A549 treated with Hydrocortisone at 1 μM for 4 hours (cell line): ENCODE measurements at places on chromosomes 12 and 14. TPM values are rescaled to one million over a fixed set of nuclear protein-coding genes. Genes with fewer than 3 reads are reported as not detected.

IKBIP gene
- total RNA-seq = 62.7 to 75.5 TPM (median 66.5 TPM) in 5 replicates

SART3 gene
- 37.6 to 56.5 TPM (median 39.2 TPM) in 5 replicates for total RNA-seq

SDR9C7 gene
- 0.06 TPM in 1 of 5 replicates, not detected in the others for total RNA-seq

ANO4 gene
- 0.02 to 0.28 TPM (median 0.11 TPM) in 4 of 5 replicates, not detected in the other for total RNA-seq

DIO3 gene
- 0.05 to 0.08 TPM (median 0.05 TPM) in 4 of 5 replicates, not detected in the other for total RNA-seq

FOXG1 gene
- 0.13 to 0.22 TPM (median 0.18 TPM) in 5 replicates for total RNA-seq

SLC6A12 gene
- total RNA-seq = 0.68 to 1.3 TPM (median 0.85 TPM) in 5 replicates

C14orf93 gene
- 2.4 to 3.7 TPM (median 3.0 TPM) in 5 replicates for total RNA-seq

MAX gene
- total RNA-seq = 52.2 to 72.1 TPM (median 54.5 TPM) in 5 replicates

ATL1 gene
- total RNA-seq = 4.6 to 7.3 TPM (median 5.5 TPM) in 5 replicates

SLC7A7 gene
- 20.6 to 31.9 TPM (median 22.2 TPM) in 5 replicates for total RNA-seq

SLC38A4 gene
- 0.07 to 0.38 TPM (median 0.22 TPM) in 5 replicates for total RNA-seq

LAG3 gene
- total RNA-seq = 0.51 to 1.9 TPM (median 1.7 TPM) in 5 replicates

CCDC196 gene
- total RNA-seq = not detected in 5 replicates

PLCZ1 gene
- total RNA-seq = not detected in 5 replicates

TAS2R42 gene
- total RNA-seq = not detected in 5 replicates

PROX2 gene
- not detected in 5 replicates for total RNA-seq

B4GALNT3 gene
- 0.47 to 0.71 TPM (median 0.60 TPM) in 5 replicates for total RNA-seq

SELPLG gene
- total RNA-seq = 0.64 to 1.2 TPM (median 0.91 TPM) in 5 replicates

CLBA1 gene
- total RNA-seq = 14.5 to 17.8 TPM (median 17.0 TPM) in 5 replicates

TMTC1 gene
- total RNA-seq = 0.03 to 0.14 TPM (median 0.03 TPM) in 5 replicates

LIN7A gene
- total RNA-seq = 0.21 to 0.62 TPM (median 0.47 TPM) in 5 replicates

SPTB gene
- total RNA-seq = 1.5 to 1.9 TPM (median 1.7 TPM) in 5 replicates

DBX2 gene
- total RNA-seq = not detected in 5 replicates

CAPS2 gene
- total RNA-seq = 0.94 to 1.6 TPM (median 0.99 TPM) in 5 replicates

GDF3 gene
- not detected in 5 replicates for total RNA-seq

EFS gene
- not detected in 5 replicates for total RNA-seq

AMDHD1 gene
- 2.1 to 3.0 TPM (median 2.4 TPM) in 5 replicates for total RNA-seq

BIN2 gene
- total RNA-seq = 0.09 to 0.25 TPM (median 0.14 TPM) in 5 replicates

NPFF gene
- total RNA-seq = not detected in 5 replicates

GLS2 gene
- 0.13 to 0.31 TPM (median 0.21 TPM) in 5 replicates for total RNA-seq

FAM181A gene
- total RNA-seq = not detected in 5 replicates

SIX6 gene
- not detected in 5 replicates for total RNA-seq

NELL2 gene
- 0.03 to 0.37 TPM (median 0.18 TPM) in 4 of 5 replicates, not detected in the other for total RNA-seq

OAS2 gene
- total RNA-seq = 0.11 to 0.22 TPM (median 0.15 TPM) in 5 replicates

SLC2A13 gene
- total RNA-seq = 2.3 to 2.9 TPM (median 2.9 TPM) in 5 replicates

FOXN4 gene
- 0.03 to 0.08 TPM (median 0.03 TPM) in 3 of 5 replicates, not detected in the others for total RNA-seq

PABPN1 gene
- total RNA-seq = 139 to 150 TPM (median 142 TPM) in 5 replicates

FBXO21 gene
- 28.5 to 35.5 TPM (median 32.4 TPM) in 5 replicates for total RNA-seq

LPCAT3 gene
- total RNA-seq = 27.2 to 31.6 TPM (median 29.5 TPM) in 5 replicates

DDX47 gene
- total RNA-seq = 74.8 to 98.7 TPM (median 79.8 TPM) in 5 replicates

TM7SF3 gene
- 75.3 to 82.3 TPM (median 77.0 TPM) in 5 replicates for total RNA-seq

AQP5 gene
- total RNA-seq = not detected in 5 replicates

CLEC9A gene
- not detected in 5 replicates for total RNA-seq

AQP6 gene
- total RNA-seq = 0.13 TPM in 1 of 5 replicates, not detected in the others

MGP gene
- total RNA-seq = 0.08 TPM in 1 of 5 replicates, not detected in the others

SYT1 gene
- 4.1 to 7.0 TPM (median 5.3 TPM) in 5 replicates for total RNA-seq

RHEBL1 gene
- 3.2 to 4.9 TPM (median 4.6 TPM) in 5 replicates for total RNA-seq

TEP1 gene
- 8.2 to 10.7 TPM (median 9.4 TPM) in 5 replicates for total RNA-seq

DPPA3 gene
- not detected in 5 replicates for total RNA-seq

RNASE2 gene
- total RNA-seq = not detected in 5 replicates

RAD51AP1 gene
- total RNA-seq = 14.8 to 26.3 TPM (median 17.7 TPM) in 5 replicates

TBX3 gene
- 51.1 to 54.3 TPM (median 53.3 TPM) in 5 replicates for total RNA-seq

HECTD4 gene
- total RNA-seq = 12.2 to 13.5 TPM (median 12.5 TPM) in 5 replicates

FUT8 gene
- total RNA-seq = 10.0 to 16.2 TPM (median 12.1 TPM) in 5 replicates

RILPL2 gene
- 1.4 to 1.6 TPM (median 1.5 TPM) in 5 replicates for total RNA-seq

HNF1A gene
- total RNA-seq = 4.0 to 4.6 TPM (median 4.4 TPM) in 5 replicates

KRT2 gene
- not detected in 5 replicates for total RNA-seq

GPD1 gene
- total RNA-seq = 0.13 to 0.38 TPM (median 0.18 TPM) in 5 replicates
